Activated T-helper 9 cell treated with anti-CD3 and anti-CD28 coated beads, Interleukin-2, amount 50 U/mL, for 16 hours (primary cell): ENCODE measurements at places on chromosomes 6 and 20.

DNA sequence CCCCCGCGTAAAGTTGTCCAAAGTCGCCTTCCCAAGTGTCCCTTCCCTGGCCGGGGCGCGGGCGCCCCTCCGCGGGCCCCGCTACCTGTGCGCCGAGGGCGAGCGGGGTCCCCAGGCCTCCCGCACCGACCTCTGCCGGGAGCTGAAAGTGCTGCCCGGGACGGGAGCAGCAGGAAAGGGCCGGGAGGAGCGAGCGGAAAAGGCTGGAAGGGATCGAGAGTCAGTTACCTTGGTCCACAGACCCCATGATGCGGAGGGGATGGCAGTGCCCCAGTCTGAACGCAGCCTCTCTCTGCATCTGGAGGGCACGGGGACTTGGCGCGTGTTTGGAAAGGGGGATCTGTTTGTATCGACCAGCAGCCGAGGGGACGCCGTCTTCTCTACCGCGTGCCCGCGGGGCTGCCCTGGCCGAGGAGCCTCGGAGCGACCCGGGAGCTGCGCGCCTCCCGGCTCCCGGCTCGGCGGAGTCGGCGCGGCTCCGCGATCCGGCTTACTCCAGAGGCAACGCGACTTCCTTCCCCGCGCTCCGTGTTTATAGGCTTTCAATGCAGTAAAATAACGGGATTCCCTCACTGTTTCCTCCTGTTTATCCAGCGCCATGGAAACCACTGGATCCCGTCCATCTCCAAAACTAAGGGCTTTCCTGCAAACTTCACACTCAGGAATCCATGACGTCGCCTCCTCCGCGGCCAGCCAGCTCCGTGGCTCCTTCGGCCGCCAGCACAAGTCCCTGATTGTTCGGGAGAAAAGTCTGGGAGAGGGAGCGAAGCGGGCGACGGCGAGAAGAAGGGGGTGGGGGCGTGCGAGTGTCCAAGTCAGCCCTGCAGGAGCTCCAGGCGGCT lies 20.0 kb upstream of the NFATC2 start:
- peak; percentile 3 for DNase-seq

- no peak for DNase-seq
Observed at GRCh38 chr6:168442646-168443045, 1.7 kb downstream of the SMOC2 start.

DNA sequence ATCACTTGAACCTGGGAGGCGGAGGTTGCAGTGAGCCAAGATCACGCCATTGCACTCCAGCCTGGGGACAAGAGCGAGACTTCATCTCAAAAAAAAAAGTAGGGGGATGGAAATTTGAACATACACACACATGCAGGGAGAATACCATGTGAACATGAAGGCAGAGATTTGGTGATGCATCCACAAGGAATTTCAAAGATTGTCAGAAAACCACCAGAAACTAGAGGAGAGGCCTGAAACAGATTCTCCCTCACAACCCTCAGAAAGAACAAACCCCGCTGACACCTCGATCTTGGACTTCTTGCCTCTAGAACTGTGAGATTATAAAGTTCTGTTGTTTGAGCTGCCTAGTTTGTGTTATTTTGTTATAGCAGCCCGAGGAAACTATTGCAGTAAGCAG lies 125.5 kb downstream of the GPX5 start:
- no peak for DNase-seq

DNA sequence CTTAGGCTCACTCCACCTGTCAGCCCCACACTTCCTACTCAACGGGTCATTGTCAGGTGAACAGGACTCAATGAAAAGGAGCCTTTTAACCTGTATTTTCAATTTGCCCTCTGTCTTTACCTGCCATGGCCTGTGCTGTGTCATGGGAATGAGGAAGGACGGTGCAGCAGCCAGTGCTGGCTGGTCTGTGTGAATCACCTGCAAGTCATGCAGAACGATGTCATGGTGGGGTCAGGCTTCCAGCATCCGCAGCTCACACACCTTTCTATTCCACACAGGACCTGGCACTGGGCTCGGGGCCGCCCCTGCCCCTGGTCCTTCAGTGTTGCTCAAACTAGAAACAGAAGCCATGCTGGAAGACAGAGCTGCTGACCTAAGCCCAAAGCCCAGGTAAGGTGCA lies 188.7 kb upstream of the GMDS start:
- no peak for DNase-seq

- no peak for DNase-seq
Observed at GRCh38 chr20:17568972-17569521, 828 bp upstream of the DSTN start.

DNA sequence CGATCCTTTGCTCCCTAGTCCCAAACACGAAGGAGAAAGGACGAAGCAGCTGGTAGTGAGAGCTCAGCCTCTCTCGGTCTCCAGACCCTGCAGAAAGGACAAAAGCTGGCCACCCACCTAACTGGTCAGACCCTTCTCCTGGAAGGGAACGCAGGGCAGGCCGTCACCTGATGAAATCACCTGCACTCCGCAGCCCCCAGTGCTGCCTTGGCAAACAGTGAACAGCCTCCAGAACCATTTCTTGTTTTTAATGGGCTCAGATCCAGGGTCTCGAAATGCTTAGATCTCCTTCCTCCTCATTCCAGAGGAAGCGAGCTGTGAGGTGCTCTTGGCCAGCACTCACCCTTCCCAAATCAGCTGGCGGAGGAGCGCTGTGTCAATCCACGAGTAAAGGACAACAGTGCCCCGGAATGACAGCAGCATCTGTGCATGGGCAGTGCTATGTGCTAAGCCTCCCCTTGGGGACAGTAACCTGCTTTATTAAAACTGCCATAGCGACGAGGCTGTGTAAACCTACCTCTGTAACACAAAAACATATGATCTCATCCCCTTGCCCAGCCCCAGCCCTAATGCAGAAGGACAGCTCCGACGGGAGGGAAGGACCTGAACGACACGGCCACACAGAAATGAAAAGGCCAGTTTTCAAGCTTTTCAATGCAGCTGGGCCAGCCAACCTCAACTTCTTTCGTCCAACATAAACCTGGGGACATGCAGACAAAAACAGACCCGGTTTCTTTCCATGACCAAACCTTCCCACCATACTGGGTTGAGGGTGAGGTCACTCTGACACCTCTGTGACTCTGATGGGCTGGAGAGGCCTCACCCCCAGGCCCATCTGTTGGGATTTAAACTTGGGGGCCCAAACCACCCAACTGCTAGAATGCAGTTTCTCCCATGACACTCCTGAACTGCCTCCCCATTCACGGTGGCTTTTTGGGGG lies 43.3 kb downstream of the SULF2 start:
- no peak for DNase-seq

DNA sequence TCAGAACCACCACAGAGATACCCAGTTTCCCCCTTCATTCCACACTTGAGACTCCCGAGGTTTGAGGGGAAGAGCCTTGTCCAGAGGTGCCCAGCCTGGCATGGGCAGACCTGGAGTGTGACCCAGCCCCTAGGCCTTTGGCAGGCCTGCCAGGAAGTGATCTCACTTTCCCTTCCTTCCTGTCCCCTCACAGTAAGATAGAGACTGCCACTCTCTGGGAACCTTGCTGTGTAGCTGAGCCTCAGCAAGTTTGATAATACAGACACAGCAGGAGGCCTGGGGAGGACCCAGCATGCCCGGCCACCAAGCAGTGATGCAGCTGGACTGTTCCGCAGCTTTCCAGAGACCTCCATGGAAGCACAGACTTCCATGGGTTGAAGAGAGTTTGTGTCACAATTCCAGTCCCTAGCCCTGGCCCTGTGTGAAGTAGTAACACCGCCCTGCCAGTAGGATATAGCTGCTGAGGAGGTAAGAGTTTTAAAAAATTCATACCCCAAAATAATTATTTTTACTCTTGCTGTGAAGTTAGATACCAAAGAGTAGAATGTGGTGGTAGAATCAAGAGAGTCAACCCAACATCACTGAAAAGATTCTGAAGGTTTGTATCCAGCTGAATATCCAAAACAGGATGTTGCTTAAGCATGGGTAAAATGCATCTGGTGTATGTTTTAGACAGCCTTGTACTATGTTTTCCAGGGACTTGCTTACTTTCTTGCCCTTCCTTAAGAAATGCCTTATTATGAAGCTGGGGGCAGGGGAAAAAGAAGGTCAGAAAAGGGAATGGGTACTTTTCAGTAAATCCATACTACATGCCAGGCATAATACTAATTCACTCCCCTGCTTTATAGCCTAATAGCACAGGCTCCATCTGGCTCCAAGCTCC lies 16.3 kb downstream of the PKIG start:
- no peak for DNase-seq

- DNase-seq = no peak
Observed at GRCh38 chr6:107703606-107704005, 120.5 kb downstream of the SCML4 start.

DNA sequence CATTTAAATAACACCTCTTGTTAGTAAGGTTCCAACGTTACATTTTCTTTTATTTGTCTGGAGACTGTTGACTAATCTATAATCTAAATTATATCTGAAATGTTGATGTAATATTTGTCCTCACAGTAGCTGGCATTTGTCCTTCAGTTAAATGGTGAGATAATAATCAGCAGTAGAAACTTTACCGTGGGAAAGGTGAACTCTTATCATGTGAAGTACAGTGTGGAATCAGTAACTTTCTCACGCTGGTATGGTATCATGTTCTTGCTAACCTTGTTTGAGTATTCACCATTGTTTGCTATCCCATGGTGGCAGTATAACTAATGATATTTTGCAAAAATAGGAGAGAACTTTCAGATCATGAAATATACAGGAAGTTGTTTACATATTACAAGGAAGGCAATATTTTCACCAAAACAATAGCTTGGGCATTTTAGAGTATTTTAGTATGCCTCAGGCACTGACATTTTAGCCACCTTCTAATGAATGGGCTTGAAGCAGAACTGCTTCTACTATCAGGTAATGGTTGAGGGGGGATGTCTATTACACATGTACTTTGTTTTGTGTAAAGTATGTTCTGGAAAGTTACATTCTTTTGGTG lies 4.8 kb downstream of the GMNN start:
- no peak for DNase-seq

- no peak for DNase-seq
Observed at GRCh38 chr6:34378470-34378869, 14.0 kb downstream of the NUDT3 start.

DNA sequence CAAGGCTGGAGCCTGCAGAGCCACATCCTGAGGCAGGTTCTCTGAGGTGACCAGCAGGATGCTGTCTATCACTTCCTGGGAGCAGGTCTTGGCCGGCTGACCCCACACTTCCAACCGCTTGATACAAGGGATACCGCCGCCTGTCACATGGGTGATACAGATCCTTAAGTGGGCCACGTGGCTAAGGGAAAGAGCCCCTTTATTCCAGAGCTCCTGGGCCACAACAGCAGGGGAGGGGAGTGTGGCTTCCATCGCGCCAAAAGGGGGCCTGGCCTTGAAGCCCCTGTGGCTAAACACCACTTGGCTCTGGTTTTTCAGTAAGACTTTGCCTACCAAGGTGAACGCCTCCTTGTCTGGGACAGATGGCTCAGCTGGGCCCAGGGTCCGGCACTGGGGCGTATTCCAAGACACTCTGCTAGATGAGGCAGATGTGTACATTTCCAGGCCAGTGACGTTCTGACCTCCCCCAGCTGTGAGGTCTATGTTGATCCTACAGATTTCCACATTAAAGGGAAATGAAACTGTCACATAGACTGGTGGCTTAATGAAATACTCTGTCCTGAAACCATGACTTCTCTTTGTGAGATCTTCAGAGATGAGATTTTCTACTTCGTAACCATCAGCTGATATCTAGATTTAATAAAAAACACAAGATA lies 37.6 kb upstream of the AVP start:
- DNase-seq = no peak

DNA sequence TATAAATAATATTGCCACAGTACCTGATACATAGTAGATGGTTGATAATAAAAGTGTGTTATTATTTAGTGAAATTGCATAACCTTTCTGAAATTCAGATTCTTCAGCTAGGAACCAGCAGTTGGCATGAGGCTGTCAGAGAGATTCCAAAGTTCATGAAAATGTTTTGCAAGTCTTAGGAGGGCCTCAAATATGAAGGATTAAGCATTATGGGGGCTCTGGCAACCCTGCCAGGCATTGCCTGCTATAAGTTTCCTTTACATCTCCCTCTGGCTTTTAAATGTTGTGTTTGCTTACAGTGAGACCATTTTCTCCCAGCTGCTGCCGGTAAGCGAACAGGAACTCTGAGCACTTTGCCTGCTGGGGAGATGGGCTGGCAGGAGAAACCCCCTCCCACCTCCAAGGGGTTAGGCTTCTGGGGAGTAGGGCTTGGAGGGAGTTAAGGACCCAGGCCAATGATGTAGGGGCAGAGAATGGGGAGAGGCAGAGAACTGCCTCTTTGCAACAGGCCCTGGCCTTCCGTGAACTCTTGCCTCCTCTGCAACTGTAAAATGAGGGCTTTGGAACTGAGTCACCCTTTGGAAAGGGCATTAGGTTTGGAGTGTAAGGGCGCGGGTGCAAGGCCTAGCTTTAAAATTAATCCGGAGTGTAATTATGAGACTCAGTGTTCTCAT lies 33.2 kb upstream of the KIF3B start:
- no peak for DNase-seq

- DNase-seq = no peak
Observed at GRCh38 chr6:39102071-39102820, 12.7 kb downstream of the SAYSD1 start.

- DNase-seq = no peak
Observed at GRCh38 chr6:121321282-121321681, 13.0 kb downstream of the TBC1D32 start.

GRCh38 chr6:15274692-15275387 lies 29.0 kb downstream of the JARID2 start:
- no peak for DNase-seq

- no peak for DNase-seq
Observed at GRCh38 chr20:20063941-20064702, 11.8 kb downstream of the CFAP61 start.

DNA sequence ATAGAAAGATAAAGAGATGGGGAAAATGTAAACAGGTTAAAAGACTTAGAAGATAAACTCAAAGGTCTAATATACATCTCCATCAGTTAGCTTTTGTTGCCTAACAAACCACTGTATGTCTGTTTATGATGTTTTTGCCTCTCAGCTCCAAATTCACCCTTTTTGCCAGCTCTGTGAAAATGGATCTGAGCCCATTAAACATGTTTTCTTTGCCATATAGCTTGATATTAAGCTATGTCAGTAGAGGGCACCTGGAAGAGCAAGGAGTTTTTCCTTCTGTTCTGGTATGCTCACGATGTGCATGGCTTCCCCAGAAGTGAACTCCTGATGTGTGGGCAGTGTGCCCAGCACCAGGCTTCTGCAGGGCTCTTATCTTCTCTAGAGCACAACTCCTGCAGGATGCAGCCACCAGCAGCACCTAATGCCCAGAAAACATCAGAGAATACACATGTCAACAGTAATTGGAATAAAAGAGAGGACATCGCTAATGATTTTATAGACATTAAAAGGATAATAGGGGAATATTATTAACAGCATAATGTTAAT lies 14.6 kb upstream of the SNX9 start:
- no peak for DNase-seq

GRCh38 chr20:38623061-38623460 lies 21.5 kb downstream of the ARHGAP40 start:
- DNase-seq = no peak

GRCh38 chr6:84623956-84624680 lies 140.3 kb downstream of the TBX18 start:
- DNase-seq = no peak
